ENCODE measurements at places on chromosomes 2 and 18. TPM values are rescaled to one million over a fixed set of nuclear protein-coding genes. Genes with fewer than 3 reads are reported as not detected.

The LAMA1 gene
- total RNA-seq: 48.1 TPM

The SCN3A gene
- total RNA-seq: not detected

The EFHD1 gene
- total RNA-seq: not detected

The GCKR gene
- not detected for total RNA-seq

The ABCB11 gene
- not detected for total RNA-seq

The PLGLB2 gene
- total RNA-seq: 2.0 TPM

The CRYBA2 gene
- total RNA-seq: not detected

The COPS8 gene
- 181 TPM for total RNA-seq

The ACADL gene
- total RNA-seq: 0.37 TPM

The ZAP70 gene
- total RNA-seq: not detected

The ALK gene
- not detected for total RNA-seq

The SIGLEC15 gene
- total RNA-seq: 5.1 TPM

The SERPINB10 gene
- 0.20 TPM for total RNA-seq

The SALL3 gene
- not detected for total RNA-seq

The FZD7 gene
- 7.0 TPM for total RNA-seq

The APCDD1 gene
- 0.73 TPM for total RNA-seq

The NT5DC4 gene
- not detected for total RNA-seq

The RNF125 gene
- 2.3 TPM for total RNA-seq

The CYP1B1 gene
- total RNA-seq: 145 TPM

The CENPO gene
- 30.3 TPM for total RNA-seq

The SNRNP200 gene
- total RNA-seq: 47.3 TPM

The RSAD2 gene
- 0.37 TPM for total RNA-seq

The MOCOS gene
- total RNA-seq: 8.8 TPM

The KCNJ13 gene
- total RNA-seq: not detected

All from subcutaneous preadipocyte (primary cell).